Activated CD4-positive, CD25-positive, alpha-beta regulatory T cell treated with anti-CD3 and anti-CD28 coated beads, Interleukin-2, amount 50 U/mL, for 72 hours (primary cell): ENCODE measurements at places on chromosomes 1 and 21.

- peak; percentile 32 for DNase-seq
These were observed at the start of gene IFI44L for GRCh38 chr1:78619803-78620579. IFI44L (plus strand) TSS chr1:78620448; CDS start chr1:78627916, 7,468 bp downstream.

GRCh38 chr1:7536891-7537591 is 234.1 kb upstream of the VAMP3 start:
- no peak for DNase-seq

GRCh38 chr1:156927215-156928042 is 7.0 kb downstream of the LRRC71 start:
- peak; percentile 59 for DNase-seq

- peak; percentile 71 for DNase-seq
These were observed 2.9 kb upstream of the PDZK1IP1 start for GRCh38 chr1:47192458-47193384.

- DNase-seq = no peak
These were observed 64.0 kb downstream of the ABCA4 start for GRCh38 chr1:94056996-94057395.

- DNase-seq = no peak
These were observed 52.4 kb upstream of the GJA5 start for GRCh38 chr1:147812799-147813198.

DNA sequence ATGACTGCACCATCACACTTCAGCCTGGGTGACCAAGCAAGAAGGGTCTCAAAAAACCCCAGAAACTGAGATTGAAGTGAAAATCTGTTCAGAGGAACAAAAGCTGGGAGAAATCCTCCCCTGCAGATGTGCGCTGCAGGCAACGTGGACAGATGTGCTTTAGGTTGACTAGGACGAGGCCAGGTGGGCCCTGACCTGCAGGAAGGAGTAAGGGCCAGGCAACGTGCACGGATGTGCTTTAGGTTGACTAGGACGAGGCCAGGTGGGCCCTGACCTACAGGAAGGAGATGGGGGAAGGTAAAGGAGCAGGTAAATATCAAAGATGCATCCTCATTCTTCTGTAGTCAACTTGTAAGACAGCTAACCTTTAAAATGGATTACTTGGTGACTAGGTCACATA is 2.5 kb upstream of the KRTAP12-1 start:
- no peak for DNase-seq

- DNase-seq = no peak
These were observed 253.4 kb upstream of the ST6GALNAC5 start for GRCh38 chr1:76613886-76614285.

GRCh38 chr1:111988743-111989453 is 570 bp downstream of the KCND3 start:
- DNase-seq = no peak
